Stimulated activated CD4-positive, alpha-beta T cell treated with anti-CD3 and anti-CD28 coated beads, Interleukin-1b, Interleukin-23, amount 100 ng/mL, for 4 hours (primary cell): ENCODE measurements at places on chromosomes 3 and 15.
A peak's percentile ranks its signal among the peaks of the same experiment; 100 is the strongest.

DNA sequence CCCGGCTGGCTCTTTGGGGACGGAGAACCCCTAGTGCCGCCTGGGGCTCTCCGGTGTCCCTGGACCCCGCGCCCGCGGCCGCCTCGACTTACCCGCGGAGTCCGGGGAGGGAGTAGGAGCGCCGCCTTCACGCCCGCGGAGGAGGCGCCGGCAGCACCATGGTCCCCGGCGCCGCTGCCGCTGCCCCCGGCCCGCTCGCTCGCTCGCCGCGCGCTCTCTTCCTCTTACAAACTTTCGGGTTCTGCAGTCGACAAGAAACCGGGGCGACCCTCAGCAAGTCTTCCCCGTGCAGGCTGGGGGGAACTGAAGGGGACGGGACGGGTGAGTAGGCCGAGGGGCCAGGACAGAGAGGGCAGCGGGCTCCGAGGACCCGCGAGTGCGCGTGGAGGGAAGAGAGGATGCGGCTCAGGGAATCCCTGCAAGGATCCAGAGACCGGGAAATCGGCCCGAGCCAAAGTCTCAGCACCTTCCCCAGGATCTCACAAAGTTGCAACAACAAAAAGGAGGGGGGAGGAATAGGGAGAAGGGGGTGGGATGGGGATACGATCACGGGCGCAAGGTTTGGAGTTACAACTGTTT is 2.0 kb downstream of the FOXP1 start:
- peak; percentile 33 for DNase-seq

GRCh38 chr3:157069846-157070677 is 89.9 kb downstream of the CCNL1 start:
- no peak for DNase-seq

GRCh38 chr3:10292505-10293419 is at the start of gene GHRL:
TSS of gene GHRL (minus strand) at chr3:10292947. CDS start at chr3:10290180, 2,767 bp downstream.
- no peak for DNase-seq

GRCh38 chr15:38254051-38254883 is 1.6 kb downstream of the SPRED1 start:
- no peak for DNase-seq

DNA sequence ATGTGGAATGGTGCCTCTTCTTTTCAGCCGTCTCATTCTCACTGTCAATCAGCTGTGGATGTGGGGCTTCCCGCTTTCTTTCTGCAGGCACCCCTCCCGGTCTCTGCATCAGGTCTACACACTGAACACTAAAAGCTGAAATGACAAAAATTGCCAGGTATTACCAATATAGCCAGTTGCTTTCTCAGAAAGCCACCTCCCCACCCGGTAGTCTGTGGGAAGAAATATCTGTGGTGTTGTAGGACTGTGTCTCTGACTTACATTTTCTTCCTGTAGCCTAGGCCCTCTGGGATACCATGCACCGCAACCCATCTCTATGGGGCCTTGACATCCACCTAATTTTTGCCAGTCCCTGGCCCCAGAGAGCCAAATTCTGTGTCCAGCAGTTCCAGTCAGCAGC is 19.2 kb upstream of the EPHB1 start:
- DNase-seq = no peak

- no peak for DNase-seq
Measured at GRCh38 chr15:51260202-51260601, 78.2 kb downstream of the CYP19A1 start.

DNA sequence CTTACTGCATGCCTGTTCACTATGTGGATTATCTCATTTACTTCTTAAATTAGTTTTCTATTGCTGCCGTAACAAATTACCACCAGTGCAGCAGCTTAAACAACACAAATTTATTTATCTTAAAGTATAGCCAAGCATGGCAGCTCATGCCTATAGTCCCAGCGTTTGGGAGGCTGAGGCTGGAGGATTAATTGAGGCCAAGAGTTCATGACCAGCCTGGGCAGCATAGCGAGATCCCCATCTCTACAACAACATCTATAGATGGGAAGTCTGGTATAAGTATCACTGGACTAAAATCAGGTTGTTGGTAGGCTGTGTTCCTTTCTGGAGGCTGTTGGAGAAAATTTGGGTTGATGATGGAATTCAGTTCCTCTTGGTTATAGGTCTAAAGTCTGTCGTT is 5.1 kb downstream of the SLC2A2 start:
- no peak for DNase-seq

- no peak for DNase-seq
Measured at GRCh38 chr15:67458331-67459029, 62.5 kb upstream of the C15orf61 start.

GRCh38 chr15:52673734-52674133 is 5.5 kb downstream of the ATOSA start:
- DNase-seq = no peak

- no peak for DNase-seq
Measured at GRCh38 chr3:159937561-159938166, 51.0 kb upstream of the IL12A start.

DNA sequence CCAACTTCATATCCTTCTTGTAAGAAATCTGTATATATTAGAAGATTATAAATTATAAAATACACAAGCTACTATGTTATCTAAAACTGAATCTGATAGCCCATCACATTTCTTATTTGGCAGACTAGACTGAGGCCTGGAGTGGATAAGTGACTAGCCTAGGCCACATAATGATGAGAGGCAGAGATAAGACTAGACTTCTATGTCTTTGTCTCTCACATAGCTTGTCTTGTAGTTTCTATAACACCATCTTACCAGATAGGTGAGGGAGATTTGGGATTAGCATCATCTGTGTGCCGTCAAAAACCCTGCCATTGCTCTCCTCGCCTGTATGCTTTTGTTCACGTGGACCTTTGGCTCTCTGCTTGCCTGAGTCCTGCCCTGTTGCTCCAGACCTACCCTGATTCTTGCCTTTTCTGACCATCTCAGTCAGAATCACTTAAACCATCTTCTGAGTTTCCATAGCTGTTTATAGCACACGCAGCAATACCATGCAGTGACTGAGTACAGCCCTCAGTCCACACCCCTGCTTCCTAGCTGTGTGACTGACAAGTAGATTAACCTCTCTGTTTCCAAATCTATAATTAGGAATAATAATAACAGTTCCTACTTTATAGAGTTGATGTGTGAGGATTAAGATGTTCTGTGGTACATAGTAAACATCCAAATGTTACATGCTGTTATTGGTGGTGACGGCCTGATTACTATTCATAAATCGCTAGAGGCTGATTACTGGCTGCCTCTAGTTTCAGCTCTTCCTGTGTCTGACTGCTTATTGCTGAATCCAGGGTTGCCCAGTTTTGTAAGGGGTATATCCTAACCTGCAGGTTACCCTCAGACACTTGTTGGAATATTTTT is 49.7 kb downstream of the PDE8A start:
- no peak for DNase-seq

DNA sequence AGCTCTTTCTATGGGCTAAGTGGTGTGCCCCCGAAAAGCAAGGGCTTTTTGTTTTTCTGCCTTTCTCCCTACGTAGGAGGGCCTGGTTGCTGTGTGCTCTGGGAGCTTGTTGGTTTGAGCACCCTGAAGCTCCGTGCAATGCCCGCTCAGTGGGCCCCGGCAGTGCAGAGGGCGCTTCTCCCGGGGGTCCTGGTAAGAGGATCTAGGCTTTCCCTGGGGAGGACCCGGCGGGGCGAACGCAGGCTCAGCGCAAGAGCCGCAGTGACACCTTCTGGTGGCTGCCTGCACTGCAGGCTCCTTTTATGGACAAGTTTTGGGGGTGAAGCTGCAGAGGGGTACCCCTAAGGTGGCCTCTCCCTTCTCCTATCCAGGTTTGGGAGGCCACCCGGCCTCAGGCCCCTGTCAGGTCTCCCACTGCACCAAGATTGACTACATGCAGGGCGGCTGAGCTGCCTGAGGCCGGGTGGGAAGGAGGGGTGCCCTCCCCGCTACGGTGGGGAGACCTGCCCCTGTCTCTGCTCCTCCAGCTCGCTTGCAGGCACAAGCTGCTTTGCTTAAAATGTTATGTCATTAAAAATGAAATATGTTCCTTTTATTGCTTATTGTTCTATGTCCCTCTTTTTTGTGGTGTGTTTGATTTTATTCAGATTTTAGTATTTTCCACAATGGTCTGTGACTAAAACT is 387.9 kb downstream of the GABRG3 start:
- no peak for DNase-seq

DNA sequence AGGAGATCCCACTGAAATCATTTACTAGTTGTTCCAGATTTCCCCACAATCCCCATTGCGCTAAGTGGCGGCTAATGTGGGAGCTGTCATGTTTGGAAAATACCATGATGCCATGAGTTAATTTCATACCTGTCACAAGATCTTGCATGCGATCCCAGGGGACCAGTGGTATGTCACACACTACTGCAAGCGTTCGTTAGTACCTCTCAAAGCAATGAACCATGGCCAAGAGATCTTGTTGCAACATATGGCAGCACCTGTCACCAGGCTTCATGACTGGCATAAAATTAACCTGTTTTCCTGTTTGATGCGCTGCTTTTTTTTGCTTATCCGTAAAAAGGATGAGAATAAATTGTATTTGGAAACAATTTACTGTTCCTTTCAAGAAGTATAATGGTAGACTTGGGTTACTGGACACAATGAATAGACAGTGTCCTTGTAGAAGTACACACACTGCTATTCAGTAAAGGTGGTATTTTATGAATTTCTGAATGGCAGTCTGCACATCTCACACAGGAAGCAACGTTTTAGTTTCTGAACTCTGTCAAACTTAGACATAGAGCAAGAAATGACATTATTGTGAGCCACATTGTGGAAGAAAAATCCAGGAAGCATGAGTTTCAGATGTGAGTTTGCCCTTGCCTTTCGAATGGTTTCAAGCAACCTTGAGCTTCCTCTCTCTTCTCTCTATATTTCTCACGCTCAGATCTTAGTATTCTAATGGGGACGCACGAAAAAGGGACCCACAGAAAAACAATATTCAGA is 81.9 kb downstream of the CHL1 start:
- DNase-seq = no peak

GRCh38 chr15:26516102-26516980 is 256.5 kb downstream of the GABRB3 start:
- no peak for DNase-seq

GRCh38 chr3:31559872-31560534 is 27.3 kb downstream of the STT3B start:
- DNase-seq = no peak

GRCh38 chr3:13404626-13405452 is 15.3 kb downstream of the NUP210 start:
- no peak for DNase-seq

GRCh38 chr3:110413266-110413665 is 658.4 kb upstream of the NECTIN3 start:
- DNase-seq = no peak

DNA sequence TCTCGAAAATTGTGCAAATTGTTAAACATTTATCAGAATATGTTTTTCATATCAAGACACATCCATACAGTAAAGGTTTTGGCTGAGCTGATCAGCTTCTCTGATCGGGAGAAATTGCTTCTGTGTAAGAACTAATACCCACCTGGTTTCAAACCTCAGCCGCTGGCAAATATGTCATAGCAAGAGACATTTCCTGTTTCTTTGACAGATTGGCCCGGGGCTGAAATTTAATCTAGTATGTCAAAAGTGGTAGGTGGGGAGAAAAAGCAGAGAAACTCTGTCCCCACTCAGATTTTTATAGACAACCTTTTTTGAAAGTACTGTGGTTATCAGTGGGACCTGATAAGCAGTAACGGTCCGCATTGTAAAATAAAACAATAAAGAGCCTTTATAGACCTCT is 88.8 kb upstream of the SLC24A5 start:
- no peak for DNase-seq

- DNase-seq = no peak
Measured at GRCh38 chr15:70321172-70321819, 223.6 kb upstream of the TLE3 start.

DNA sequence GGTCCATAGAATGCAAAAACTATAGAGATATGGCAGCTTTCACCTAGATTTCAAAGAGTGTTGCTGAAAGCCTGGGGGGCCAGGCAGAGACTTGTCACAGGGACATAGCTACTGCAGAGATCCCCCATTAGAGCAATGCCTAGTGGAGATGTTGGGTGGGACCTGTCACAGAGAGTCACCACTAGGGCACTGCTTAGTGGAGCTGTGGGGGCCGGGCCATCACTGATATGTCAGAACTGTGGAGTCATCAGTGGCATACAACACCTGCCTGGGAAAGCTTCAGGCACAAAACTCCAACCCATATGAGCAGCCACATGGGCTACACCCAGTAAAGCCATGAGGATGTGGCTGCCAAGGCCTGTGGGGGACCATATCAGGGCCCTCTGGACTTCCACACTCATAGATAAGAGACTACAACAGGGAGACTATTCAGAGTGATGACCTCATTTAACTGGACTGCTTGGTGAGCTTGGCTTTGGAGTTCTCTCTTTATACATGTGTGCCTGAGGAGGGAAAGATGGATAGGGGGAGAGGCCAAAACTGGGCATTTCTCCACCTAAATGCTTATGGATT is 176.3 kb downstream of the ZNF621 start:
- DNase-seq = no peak

DNA sequence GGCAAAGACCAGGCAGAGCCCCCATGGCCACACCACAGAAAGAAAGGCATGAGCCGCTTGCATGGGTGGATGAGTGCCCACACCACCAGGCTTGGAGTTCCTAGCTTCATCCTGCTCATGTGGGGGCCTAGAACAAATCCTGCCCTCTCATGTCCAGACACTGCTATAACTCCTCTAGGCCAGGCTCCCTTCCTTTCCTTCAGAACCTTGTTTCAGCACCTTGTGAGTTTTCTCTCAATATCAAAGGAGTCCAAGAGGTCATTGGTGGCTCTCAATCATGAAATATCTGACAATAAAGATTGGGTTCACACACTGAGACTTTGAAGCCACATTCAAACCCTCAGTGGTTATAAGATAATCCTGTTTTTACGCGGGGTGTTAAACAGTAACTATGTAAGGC is 12.7 kb downstream of the SLC6A20 start:
- no peak for DNase-seq

GRCh38 chr3:186569779-186570095 is 783 bp upstream of the DNAJB11 start:
- no peak for DNase-seq

DNA sequence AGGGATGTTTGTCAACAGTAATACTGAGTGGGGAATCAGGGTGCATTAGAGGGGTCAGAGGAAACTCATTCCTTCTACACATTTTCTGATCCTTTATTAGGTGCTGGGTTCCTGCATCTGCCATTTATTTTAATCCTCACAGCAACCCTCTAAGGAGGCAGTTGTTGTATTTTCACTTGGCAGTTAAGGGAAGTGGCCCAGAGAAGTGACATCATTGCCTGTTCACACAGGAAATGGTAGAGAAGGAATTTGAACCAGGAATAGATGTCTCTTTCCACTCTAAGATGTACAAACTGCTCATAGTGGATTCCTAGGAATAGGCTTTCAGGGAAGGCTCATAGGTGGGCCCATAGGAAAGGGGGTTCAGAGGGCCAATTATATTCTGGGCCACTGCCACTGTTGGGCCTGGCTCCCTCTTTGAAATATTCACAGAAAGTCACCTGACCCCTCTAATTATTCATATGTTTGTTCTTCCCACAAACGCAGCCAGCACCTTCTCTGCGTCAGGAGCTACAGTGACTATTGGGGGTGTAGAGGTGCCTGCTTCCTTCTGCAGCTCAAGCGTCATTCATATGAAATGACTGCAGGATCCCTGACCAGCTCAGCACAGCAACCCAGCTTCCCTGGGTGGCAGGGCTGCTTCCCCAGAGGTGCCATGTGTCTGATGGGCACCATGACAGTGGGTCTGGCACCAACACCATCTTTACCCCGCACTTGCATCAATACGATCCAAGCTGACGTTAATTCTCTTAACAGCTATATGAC is 163.9 kb upstream of the SMAD3 start:
- DNase-seq = no peak

GRCh38 chr15:25847051-25847450 is 16.1 kb downstream of the ATP10A start:
- no peak for DNase-seq

- DNase-seq = no peak
Measured at GRCh38 chr3:144085964-144086363, 114.3 kb downstream of the DIPK2A start.
